ENCODE measurements at places on chromosomes 7 and 10. TPM values are rescaled to one million over a fixed set of nuclear protein-coding genes. Genes with fewer than 3 reads are reported as not detected.

CPA2 gene
- total RNA-seq, result not detected

PRLHR gene
- total RNA-seq, result not detected

DNA sequence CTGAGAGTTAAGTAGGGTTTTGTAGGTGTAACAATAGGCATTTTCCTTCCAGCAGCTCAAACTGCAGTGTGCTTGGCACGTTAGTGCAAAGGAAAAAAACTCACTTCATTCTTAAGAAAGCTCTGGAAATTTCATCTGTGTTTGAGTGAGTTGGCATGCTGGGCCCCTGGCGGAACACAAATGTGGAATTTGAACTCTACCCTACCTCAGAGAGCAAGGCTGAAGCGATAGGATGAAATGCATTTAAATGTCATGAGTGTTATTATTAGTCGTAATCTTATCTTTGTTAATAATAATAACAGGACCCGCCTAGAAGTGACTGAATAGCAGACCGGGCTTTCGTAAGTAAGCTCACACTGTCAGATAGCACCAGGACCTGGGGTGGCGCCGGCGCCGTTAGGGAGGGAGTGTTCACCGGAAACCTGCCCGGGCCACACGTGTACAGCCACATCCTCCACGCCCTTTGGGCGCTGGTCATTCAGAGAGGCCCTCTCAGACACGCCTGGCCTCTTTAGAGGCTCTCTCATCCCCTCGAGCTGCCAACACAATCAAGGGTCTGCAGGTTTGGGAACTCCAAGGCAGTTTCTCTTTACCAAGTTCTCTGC lies 63.5 kb downstream of the GRK5 start:
- H3K27me3 ChIP-seq, result no peaks in the 10 kb centered on the region
- no peak for DNase-seq
- no peak overlapping the region for H3K4me3 ChIP-seq
- no peak overlapping the region for H3K27ac ChIP-seq

DNA sequence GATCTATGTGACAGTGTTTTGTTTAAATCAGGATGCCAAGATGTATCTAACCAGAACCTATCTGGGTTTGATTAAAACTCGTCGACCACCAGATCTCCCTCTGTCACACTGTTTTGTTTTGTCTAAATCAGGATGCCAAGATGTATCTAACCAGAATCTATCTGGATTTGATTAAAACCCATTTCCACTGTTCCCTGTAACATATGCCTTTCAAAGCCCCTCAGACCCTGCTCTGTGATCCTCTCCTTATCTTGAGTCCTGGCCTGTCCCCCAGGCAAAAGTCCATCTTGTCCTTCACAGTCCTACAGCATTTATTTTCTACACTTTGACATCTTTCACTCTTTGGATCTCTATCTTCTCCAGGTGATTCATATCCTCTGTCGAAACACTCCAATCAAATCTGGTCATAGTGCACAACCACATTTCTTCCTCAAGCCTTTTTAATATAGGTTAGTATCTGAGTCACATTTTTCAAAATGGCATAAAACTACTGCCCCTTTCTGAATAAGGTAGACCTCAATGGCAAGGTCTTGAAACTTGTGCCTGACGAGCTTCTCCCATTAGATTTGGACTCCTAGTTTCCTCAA lies 32.5 kb downstream of the ERLIN1 start:
- H3K4me1 ChIP-seq, result no peaks in the 10 kb centered on the region
- DNase-seq, result no peak
- peaks cover 33% of the 10 kb centered on the region for H3K36me3 ChIP-seq
- no peak overlapping the region for H3K27ac ChIP-seq
- H3K27me3 ChIP-seq, result no peaks in the 10 kb centered on the region
- no peak overlapping the region for H3K4me3 ChIP-seq

- no peaks in the 10 kb centered on the region for H3K27me3 ChIP-seq
- no peak for DNase-seq
- H3K4me1 ChIP-seq, result no peaks in the 10 kb centered on the region
- H3K36me3 ChIP-seq, result peaks cover 30% of the 10 kb centered on the region
Observed at GRCh38 chr7:138565071-138565450, 105.0 kb downstream of the TRIM24 start.

GRCh38 chr7:54342458-54342857 lies 199.7 kb upstream of the VSTM2A start:
- no peaks in the 10 kb centered on the region for H3K27me3 ChIP-seq
- no peaks in the 10 kb centered on the region for H3K36me3 ChIP-seq
- no peaks in the 10 kb centered on the region for H3K4me1 ChIP-seq
- H3K27ac ChIP-seq, result no peak overlapping the region
- no peak for DNase-seq

- no peak for DNase-seq
- no peaks in the 10 kb centered on the region for H3K4me1 ChIP-seq
- no peak overlapping the region for H3K4me3 ChIP-seq
- H3K27ac ChIP-seq, result no peak overlapping the region
Observed at GRCh38 chr10:34137201-34137600, 677.9 kb downstream of the PARD3 start.

C7orf33 gene
- not detected for total RNA-seq

RSPH10B gene
- 0.79 TPM for total RNA-seq

GNAT3 gene
- not detected for total RNA-seq

- no peak overlapping the region for H3K4me3 ChIP-seq
- H3K4me1 ChIP-seq, result no peaks in the 10 kb centered on the region
- no peaks in the 10 kb centered on the region for H3K36me3 ChIP-seq
- no peaks in the 10 kb centered on the region for H3K27me3 ChIP-seq
Observed at GRCh38 chr7:1608318-1608717, 38.5 kb upstream of the PSMG3 start.

DNA sequence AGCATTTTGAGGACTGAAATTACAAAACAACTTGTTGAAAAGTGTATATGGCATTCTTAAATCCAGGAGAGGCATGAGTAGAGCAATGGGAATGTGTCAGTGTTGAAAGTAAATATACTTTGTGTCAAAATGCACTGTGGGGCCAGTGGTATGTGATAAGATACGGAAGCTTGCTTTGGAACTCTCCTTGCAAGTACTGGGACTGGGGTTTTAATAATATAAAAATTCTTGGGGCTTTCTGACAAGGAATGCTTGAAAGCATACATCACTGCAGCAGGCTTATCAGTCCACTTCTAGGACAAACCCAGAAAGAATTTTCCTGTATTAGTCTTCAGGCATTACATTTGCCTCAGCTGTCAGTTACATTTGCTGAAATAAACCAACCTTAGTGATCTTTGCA lies 472.8 kb upstream of the FZD8 start:
- no peaks in the 10 kb centered on the region for H3K27me3 ChIP-seq
- no peak overlapping the region for H3K27ac ChIP-seq
- no peak overlapping the region for H3K4me3 ChIP-seq
- no peaks in the 10 kb centered on the region for H3K36me3 ChIP-seq
- no peak for DNase-seq
- H3K4me1 ChIP-seq, result no peaks in the 10 kb centered on the region

ADGRA1 gene
- 0.91 TPM for total RNA-seq

FAM25A gene
- total RNA-seq, result not detected

DNA sequence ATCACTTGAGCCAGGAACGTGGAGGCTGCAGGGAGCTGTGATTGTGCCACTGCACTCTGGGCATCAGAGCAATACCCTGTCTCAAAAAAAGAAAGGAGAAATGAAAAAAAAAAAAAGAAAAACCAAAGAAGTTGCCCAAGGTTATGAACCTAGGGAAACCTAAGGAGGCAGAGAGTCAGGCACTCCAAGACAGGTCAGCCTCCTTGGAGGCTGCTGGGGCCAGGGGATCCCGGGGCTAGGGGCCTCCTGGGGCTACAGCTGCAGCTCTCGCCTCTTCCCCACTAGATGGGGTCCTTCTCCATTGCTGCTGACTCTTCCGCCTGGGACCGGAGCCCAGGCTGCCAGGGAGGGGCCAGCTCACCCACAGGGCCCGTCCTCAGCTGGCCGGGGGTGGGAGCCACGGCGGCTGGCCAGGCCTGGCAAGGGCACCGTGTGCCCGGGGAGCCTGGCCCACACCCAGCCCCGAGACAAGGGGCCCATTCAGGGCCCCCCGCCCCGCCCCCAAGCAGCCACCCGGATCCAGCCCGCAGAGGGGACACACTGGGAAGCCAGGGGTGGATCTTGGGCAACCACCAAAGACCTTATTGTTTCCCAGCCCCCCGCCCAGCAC lies 1.7 kb upstream of the SPACDR start:
- H3K27ac ChIP-seq, result no peak overlapping the region
- H3K27me3 ChIP-seq, result no peaks in the 10 kb centered on the region
- H3K4me3 ChIP-seq, result no peak overlapping the region
- DNase-seq, result peak; percentile 93
- H3K36me3 ChIP-seq, result peaks cover 3% of the 10 kb centered on the region

PDLIM1 gene
- total RNA-seq, result 148 TPM

TAS2R38 gene
- total RNA-seq, result not detected

- no peaks in the 10 kb centered on the region for H3K36me3 ChIP-seq
- no peaks in the 10 kb centered on the region for H3K27me3 ChIP-seq
- H3K4me1 ChIP-seq, result no peaks in the 10 kb centered on the region
- DNase-seq, result no peak
Observed at GRCh38 chr10:34666008-34666704, 148.9 kb downstream of the PARD3 start.

FLNC gene
- 12.2 TPM for total RNA-seq

GRCh38 chr10:69261184-69261583 lies 17.1 kb upstream of the HK1 start:
- no peak overlapping the region for H3K4me3 ChIP-seq
- H3K27ac ChIP-seq, result no peak overlapping the region
- no peaks in the 10 kb centered on the region for H3K27me3 ChIP-seq
- no peaks in the 10 kb centered on the region for H3K4me1 ChIP-seq
- DNase-seq, result no peak

GRCh38 chr10:69096045-69096444 lies 8.1 kb downstream of the SRGN start:
- DNase-seq, result no peak
- H3K27me3 ChIP-seq, result no peaks in the 10 kb centered on the region

CYP2E1 gene
- 2.9 TPM for total RNA-seq

GRCh38 chr10:88062798-88063472 lies 199.5 kb downstream of the PTEN start:
- peaks cover 5% of the 10 kb centered on the region for H3K4me1 ChIP-seq
- no peak overlapping the region for H3K27ac ChIP-seq
- H3K27me3 ChIP-seq, result no peaks in the 10 kb centered on the region
- H3K4me3 ChIP-seq, result no peak overlapping the region

MOGAT3 gene
- 0.25 TPM for total RNA-seq

DNA sequence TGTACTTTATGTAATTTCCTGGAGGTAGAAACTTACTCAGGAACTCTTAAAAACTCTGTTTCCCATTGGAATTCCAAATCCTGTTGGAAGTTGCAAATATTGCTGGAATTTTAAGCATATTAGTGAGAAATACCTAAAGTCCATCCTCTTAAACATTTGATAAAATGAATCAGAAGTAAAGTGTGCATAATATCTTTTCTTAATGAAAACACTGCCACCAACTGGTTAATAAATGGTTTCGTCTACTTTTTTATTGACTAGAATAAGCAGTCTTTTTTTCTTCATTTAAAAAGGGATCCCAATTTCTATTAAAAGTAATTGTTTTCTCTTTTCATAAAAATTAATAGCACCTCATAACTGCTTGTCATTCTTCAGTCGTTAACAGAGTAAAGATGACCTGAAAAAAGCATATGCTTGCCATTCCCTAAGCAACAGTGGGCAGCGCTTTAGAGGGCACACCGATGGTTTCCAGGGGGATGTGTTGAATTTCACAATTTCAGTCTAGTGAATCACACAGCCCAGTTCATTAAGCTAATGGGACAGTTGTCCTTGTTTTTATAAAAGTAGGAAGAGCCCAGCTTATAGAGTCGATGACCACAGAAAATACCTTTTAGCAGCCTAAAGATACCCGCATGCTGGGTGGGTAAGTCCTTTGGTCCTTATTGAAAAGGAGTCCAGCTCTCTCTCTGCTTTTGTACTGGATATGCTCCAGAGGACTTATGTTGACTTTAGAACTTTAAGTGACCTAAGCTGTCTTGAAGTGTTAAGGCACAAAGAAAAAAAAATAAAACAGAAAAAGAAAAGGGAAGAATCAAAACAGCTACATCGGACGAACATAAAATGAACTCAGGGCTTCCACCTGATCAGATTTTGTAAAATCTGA lies 28.5 kb downstream of the NPS start:
- H3K4me1 ChIP-seq, result peaks cover 14% of the 10 kb centered on the region
- no peaks in the 10 kb centered on the region for H3K27me3 ChIP-seq

- H3K36me3 ChIP-seq, result peaks cover under 1% of the 10 kb centered on the region
- DNase-seq, result no peak
- H3K27me3 ChIP-seq, result no peaks in the 10 kb centered on the region
- no peaks in the 10 kb centered on the region for H3K4me1 ChIP-seq
- peak overlapping the region; percentile 11 for H3K27ac ChIP-seq
- H3K4me3 ChIP-seq, result no peak overlapping the region
Observed at GRCh38 chr7:130925136-130925794, 191.3 kb upstream of the KLF14 start.

- DNase-seq, result peak; percentile 34
- no peaks in the 10 kb centered on the region for H3K4me1 ChIP-seq
- H3K27ac ChIP-seq, result no peak overlapping the region
- no peaks in the 10 kb centered on the region for H3K36me3 ChIP-seq
- no peaks in the 10 kb centered on the region for H3K27me3 ChIP-seq
- H3K4me3 ChIP-seq, result no peak overlapping the region
Observed at GRCh38 chr10:112335868-112336265, 38.0 kb upstream of the ACSL5 start.

DNA sequence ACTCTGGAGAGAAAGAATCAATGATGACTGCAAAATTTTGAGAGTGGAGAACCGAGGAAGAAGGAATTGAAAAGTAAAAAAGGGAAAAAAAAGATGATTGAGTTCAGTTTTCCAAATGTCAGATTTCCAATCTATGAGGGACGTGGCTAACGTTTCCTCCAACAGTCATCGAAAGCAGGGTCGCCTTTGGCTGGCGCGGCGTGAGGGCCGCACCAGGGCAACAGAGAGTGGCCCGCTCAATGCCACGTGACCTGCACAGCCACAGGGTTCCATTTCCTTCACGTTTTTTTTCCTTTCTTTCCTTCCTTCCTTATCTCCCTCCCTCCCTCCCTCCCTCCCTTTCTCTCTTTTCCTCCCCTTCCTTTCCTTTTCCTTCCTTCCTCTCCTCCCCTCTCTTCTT lies 101.9 kb downstream of the WDR37 start:
- H3K27me3 ChIP-seq, result no peaks in the 10 kb centered on the region
- no peak overlapping the region for H3K4me3 ChIP-seq
- DNase-seq, result peak; percentile 15

- peak overlapping the region; percentile 55 for H3K4me3 ChIP-seq
- peak; percentile 37 for DNase-seq
- H3K4me1 ChIP-seq, result no peaks in the 10 kb centered on the region
Observed at GRCh38 chr7:32299133-32299702, 191.0 kb downstream of the LSM5 start.

DNA sequence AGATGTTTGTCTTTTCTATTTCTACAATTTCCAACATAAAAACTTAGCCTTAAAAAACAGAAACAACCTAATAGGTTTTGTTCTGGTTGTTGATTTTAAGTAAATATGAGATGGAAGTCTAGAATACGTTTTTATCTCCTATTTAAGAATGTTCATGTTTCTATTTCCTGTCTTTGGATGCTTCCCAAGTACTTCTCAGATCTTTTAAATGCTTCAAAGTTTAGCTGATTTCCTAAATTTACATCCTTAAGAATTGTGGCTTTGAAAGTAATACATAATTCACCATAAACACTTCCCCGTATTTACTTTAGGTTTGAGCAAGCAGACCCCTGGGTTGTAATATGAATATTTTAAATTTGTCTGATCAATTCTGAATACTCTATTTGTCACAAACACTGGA lies 70.5 kb downstream of the RAPGEF5 start:
- H3K36me3 ChIP-seq, result no peaks in the 10 kb centered on the region
- DNase-seq, result no peak
- no peak overlapping the region for H3K27ac ChIP-seq
- H3K27me3 ChIP-seq, result no peaks in the 10 kb centered on the region

- no peaks in the 10 kb centered on the region for H3K36me3 ChIP-seq
- peak; percentile 69 for DNase-seq
- H3K4me1 ChIP-seq, result no peaks in the 10 kb centered on the region
- H3K4me3 ChIP-seq, result no peak overlapping the region
- H3K27ac ChIP-seq, result no peak overlapping the region
- no peaks in the 10 kb centered on the region for H3K27me3 ChIP-seq
Observed at GRCh38 chr10:23417254-23417653, 21.6 kb upstream of the OTUD1 start.

All from kidney (tissue), 22 donors.